ENCODE measurements at places on chromosomes 11 and 22.
A peak's percentile ranks its signal among the peaks of the same experiment; 100 is the strongest.

- DNase-seq: no peak
Measured at GRCh38 chr11:69039501-69039900, 9.2 kb upstream of the TPCN2 start.

DNA sequence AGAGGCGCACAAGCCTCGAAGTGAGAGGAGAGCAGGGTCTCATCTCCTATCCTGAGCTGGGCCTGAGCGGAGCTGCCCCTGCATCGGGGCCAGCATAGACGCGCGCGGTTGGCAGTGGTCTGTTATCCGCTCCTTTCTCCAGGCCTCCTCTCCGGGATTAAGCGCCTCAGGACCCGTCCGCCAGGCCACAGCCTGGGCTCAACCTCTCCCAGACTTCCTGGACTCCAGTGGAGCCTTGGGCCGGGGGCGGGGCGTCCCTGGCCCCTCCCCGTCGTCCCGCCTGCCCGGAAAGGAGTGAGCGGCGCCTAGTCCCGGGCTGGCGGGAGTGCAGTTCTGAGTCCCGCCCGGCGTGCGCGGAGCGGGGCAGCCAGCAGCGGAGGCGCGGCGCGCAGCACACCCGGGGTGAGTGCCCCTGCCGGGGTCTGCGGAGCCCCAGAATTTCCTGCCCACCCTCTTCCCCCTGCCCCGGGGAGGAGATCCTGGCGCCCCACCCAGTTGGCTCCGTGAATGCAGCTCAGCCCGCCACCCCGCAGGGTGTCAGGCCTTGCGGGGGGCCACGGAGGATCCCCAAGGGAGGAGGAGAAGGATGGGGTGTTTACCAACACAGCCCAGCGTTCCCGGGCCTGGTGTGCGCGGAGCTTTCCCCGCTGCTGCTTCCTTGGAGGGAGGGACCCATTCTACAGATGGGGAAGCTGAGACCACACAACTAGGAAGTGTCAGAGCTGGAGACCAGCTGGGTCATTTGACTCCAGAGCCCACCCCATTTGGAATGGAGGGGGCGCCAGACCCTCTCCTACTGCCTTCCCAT is at the start of gene TCIRG1:
TCIRG1 (plus strand) TSS at position 308 of the 808 bp plus-strand sequence. CDS start 2,247 bp downstream, outside the sequence.
- peak; percentile 83 for DNase-seq

DNA sequence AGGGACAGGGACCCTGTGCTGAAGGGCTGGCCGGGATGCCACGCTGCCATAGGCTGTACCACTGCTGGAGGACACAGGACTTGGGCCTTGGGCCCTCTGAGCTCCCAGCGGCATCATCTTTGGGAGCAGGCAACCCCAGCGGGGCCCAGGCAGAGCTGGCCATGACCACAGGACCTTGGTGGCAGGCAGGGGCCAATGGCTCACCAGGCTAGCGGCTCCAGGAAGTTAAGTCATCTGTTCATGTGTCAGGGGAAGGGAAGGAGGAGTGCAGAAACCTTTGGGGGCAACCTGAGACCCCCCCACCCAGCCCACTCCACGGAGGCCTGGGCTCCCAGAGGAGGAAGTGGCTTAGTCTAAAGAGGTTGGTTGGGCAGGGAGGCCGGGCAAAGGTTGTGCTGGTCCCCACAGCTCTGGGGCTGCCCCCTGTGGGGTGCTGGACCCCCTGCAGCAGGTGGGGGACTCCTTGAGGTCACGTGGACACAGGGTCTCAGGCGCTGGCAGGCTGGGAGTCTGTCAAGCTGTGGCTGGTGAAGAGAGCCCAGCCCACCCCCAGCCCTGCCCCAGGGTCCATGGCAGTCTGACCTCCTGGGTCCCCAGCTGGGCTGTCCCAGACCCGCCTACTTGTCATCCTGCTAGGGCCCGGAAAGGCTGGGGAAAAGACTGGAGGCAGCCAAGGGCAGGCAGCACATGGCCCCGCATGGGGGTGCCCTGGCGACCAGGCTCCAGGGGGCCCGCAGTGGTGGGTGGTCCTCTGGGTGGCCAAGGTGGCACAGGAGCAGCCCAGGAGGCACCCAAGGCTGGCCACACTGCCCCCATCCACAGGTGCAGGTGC is 184.3 kb downstream of the IGLL1 start:
- no peak for DNase-seq

DNA sequence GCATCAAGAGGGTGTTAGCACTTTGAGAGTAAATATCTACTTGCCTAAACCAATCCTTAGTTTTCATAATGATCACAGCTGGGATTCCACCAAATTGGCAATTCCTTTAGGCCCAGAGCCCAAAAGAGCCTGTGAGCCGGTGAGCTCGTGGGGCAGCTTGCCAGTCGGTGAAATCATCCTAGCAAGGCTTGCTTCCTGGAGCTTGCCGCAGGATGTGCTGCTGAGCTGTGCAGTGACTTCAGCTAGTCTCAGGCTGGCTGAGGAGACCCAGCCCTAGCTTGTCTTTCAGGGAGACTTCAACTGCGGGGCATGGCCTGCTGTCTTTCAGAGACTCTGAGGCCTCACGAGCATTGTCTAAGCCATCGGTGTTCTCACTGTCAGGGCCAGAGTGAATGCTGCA is 73.6 kb upstream of the SUSD2 start:
- peak; percentile 10 for DNase-seq

DNA sequence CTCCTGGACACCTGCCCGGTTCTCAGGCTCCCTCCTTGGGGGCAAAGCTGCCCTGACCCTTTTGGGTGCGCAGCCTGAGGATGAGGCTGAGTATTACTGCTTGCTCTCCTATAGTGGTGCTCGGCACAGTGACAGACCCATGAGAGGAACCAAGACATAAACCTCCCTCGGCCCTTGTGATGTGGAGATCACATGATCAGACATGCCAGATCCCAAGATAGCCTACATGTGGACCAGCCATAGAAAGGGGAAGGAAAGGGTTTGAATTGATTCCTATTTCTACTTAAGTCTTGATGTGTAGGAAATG is 125.3 kb downstream of the VPREB1 start:
- DNase-seq: no peak

GRCh38 chr11:26761361-26761809 is 39.5 kb upstream of the SLC5A12 start:
- no peak for DNase-seq

GRCh38 chr11:78377625-78378418 is 39.8 kb downstream of the GAB2 start:
- no peak for DNase-seq

- no peak for DNase-seq
Measured at GRCh38 chr11:45318516-45318915, 32.4 kb upstream of the SYT13 start.

DNA sequence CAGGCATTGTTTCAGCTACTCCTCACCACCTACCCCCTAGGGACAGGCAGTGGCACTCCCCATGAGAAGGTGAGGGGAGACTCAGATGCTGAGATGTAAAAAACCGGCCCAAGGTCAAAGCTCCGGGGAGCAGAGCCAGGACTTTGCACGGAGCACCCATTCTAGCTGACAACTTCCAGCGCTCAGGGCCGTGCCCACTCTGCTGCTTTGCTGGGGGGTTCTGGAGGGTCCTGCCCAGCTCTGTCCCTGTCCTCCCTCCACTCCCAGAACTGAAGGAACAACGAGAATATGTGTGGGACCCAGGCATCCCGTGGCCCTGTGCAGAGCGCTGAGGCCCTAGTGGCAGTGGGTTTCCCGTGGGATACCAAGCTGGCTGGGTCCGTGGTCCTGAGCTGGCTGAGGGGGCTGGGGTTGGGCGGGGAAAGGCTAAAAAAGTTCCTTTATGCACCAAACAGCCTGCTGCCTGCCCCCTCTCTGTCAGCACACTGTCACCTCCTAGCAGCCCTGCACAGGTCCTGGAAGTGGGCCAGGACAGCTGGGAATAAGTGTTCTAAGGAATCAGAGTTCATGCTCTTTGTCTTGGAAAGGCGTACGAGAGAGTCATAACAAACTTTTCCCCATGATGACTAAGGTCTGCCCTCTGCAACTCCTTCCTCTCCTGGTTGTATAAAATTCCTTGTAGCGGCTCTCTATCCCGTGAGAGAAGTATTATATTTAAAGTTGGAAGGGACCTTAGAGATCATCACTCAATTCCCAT is 1.9 kb downstream of the MS4A10 start:
- DNase-seq: no peak

- no peak for DNase-seq
Measured at GRCh38 chr22:20807315-20807752, 33.4 kb downstream of the SERPIND1 start.

DNA sequence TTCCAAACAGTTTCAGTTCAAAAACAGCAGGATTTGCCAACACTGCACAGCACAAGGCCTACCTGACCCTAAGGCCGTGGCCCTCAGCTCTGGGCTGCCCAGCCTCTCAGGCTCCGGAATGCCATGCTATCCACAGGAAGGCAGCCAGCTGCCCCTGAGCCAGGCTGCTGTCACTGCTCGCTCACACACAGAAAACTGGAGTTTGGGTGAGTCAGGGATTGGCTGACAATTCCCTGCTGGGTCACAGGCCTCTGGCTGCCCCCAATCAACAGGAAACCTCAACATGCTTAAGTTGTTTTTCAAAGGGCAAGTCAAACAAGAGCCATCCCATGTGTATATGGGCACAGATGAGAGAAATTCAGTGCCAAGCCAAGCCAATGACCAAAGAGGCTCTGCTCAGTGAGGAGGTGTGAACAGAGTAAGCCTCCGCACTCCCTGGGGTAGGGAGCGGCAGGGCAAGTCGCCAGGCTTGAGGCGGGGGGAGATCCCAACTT is 50.2 kb downstream of the RPL27A start:
- no peak for DNase-seq

DNA sequence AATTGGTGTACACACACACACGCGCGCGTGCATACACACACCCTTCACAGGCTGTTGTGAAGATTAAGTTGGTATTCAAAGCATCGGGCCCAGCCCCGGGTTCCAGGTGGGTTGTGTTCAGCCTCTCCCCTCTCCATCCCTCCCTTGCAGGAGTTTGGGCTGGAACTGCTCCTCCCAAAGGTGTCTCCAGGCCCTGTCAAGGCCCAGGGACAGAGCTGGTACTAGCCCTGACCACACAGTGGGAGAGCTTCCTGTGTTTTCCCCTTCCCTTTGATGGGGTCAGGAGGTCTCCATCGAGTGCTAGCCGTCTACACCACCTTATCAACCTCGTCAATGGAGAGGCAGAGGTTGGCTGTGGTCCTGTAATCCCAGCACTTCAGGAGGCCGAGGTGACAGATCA is 36.5 kb upstream of the CSNK1E start:
- no peak for DNase-seq

DNA sequence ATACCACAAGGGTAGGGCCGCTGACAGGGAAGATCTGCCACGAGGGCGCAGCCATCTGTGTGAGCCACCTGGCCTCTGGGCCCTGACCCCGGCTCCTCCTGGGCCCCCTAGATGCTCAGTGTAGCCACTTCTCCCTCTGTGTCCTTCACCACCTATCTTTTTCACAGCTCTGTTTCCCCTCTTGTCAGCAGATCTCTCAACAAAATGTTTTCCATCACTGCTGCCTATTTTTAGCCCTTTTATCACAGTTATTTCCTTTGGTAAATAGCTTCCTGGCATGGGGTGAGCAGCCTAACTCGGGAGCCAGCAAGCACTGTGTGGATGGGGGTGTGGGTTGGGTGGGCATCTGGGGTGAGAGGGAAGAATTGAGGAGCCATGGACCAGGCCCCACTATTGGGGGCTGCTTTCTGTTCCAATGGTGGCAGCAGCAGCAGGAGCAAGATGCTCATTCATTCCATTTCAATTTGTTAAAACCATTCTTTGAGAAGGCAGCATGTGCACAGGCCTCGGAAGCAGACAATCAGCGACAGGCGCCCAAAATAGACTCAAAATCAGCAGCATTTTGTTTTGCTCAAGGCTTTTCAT is 135.2 kb upstream of the NAV2 start:
- no peak for DNase-seq

DNA sequence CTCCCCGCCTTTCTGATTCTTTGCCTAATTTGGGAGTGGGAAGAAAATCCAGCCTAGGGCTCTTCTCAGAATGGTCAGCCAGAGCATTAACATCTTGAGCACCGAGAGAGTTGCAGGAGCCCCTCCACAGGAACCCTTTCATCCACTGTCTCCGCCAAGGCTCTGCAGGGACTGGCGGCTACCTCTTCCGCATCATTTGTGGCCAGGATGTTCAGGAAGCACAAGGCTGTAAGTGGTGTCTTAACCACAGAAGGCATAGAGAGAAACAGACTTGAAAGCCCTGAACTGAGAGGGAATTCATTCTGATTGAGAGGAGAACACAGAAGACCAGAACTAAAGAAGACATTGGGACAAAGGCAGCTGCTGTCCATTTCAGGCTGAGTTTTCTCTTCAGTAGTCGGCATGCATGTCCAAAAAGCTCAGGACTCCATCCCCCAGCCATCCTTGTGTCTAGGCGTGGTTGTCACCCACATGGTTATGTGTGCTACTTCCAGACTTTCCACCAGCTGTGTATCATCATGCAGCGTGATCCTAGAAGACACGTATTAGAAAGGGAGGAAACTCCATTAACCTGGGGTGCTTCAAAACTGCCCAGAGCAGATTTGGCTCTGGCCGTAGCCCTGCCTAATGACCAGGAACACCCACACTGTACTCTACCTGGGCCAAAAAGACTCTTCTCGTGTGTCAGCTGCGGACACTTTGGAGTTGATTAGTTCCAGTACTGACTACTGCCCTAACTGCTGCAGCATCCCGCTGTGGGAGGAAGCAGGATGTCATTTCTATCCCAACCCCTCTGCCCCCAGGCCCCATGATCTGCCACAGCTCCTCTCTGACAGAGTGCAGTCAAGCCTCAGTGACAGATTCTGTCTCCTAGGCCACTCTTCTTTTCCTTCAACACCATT is 725.1 kb downstream of the NTM start:
- no peak for DNase-seq

- DNase-seq: no peak
Measured at GRCh38 chr11:70742553-70743291, 344.4 kb downstream of the CTTN start.

DNA sequence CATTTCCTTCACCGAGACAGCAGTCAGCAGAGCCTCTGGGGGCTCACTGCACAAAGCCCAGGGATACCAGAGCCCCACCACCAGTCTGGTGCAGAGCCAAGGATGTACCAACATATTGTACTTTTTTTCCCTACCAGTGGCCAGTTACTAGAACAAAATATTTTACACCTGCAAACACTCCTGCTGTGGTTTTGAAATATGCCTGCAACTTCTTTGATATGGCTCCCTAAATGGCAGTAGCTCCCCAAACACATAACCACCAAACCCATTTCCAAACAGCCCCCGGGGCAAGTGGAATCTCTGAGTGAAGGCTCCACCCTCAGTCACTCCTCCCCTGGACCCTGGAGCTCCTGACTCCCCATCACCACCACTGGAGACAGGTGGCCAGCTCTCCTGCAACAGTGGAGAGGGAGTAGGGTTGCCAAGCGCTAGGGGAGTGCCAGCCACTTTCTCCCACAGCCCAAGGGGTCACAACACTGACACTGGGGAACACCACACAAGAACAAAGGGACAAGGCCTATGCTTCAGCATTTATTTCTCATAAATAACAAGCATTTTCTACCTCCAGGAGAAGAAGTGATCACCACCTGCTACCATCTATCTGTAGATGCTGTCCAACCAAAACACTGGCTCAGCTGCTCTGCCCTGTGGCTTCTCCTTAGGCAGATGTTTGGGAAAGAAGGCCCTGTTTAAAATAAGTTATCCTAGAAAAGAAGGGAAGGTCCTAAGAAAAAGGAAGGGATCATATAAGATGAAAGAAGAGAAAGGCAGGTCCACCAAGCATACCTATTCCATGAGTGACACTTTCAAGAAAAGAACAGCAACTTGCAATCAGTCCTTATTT is 15.1 kb downstream of the DGCR2 start:
- no peak for DNase-seq

All from stimulated activated CD4-positive, alpha-beta T cell treated with anti-CD3 and anti-CD28 coated beads, Interleukin-15, amount 100 ng/mL, for 24 hours (primary cell).